ENCODE measurements at places on chromosomes 11 and 22.

DNA sequence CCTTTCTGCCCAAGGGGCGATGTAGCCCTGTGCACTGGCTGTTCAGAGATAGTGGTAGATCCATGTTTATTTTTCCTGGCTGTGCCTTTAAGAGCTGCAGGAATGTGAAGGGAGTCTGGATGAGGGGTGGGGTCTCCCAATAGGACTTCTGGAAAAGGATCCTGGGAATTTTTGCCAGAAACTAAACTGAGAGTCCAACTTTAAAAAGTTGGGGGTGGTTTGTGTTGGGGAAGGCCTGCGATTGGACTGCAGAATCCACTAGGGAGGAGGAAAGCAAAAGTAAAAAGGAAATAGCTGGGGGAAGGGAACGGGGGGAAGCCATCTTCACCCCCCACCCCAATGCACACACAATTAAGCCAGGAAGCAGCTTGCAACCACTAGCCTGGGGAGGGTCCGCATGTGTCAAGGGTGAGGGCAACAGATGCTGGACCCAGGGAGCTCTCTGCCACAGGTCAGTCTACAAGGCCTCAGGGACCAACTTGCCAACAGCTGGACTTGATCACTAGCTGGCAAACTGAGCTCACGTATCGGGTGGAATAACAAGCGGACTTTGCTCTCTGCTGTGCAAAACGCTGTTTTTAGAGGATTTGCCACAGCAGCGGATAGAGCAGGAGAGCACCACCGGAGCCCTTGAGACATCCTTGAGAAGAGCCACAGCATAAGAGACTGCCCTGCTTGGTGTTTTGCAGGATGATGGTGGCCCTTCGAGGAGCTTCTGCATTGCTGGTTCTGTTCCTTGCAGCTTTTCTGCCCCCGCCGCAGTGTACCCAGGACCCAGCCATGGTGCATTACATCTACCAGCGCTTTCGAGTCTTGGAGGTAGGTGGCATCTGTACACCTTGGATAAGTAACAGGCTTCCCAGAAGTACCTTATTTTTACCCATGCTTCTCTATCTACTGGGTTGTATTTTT is at the start of gene OLFML1:
OLFML1 (plus strand) TSS at position 321 of the 912 bp plus-strand sequence; CDS start at position 691, 370 bp downstream.
- DNase-seq = peak; percentile 6

DNA sequence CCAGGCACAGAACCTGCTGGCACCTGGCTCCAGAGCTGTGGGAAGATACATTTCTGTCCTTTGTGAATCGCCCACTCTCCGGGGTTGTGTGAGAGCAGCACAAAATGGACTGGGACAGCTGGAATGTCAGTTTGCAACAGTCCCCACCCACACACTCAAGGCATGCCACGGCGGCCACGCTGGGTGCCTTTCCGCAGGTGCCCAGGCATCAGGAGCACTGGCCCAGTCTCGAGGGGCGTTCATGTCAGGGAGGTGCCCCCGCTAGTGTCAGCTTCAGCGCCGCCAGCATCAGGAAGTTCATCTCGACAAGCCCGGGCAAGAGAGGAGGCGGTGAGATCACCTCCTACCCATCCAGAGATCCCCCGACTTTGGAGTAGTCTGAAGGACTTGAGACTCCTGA is 2.1 kb downstream of the TP53AIP1 start:
- no peak for DNase-seq

- DNase-seq = no peak
Measured at GRCh38 chr22:37995460-37995859, 11.1 kb upstream of the SOX10 start.

DNA sequence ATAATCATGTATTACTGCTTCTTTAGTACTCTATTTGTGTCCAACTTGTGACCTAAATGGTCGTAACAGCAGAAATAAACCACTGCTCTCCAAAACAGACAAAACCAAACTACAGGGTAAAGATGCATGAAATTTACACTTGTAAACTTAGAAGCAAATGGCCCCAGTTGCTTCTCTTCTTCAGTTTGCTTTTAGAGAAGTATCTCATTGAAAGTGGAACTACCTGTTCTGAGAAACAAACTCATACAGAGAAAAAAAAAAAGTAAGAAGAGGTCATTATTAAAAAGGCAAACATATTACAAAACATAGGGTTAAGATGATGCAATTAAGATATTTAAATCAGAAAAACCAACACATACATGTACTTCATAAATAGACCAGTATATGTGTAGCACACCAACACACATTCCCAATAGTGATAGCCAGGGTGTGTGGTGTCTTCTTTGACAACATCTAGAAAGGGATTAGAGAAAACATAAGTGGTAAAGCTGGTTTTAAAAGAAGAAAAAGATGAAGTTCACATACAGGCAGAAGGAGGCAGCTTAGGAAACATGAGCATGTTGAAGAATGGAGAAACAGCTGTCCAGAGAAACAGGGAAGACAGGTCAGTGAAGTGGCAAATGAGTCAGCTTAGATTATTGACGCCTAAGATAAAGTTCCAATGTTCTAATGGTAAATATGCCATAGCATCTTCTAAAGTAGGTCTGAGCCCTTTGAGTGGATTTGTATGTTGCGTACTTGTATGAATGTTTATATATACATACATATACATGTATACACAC is 844.7 kb upstream of the CCDC90B start:
- no peak for DNase-seq

GRCh38 chr22:42320443-42321416 is 50.3 kb upstream of the TCF20 start:
- no peak for DNase-seq

DNA sequence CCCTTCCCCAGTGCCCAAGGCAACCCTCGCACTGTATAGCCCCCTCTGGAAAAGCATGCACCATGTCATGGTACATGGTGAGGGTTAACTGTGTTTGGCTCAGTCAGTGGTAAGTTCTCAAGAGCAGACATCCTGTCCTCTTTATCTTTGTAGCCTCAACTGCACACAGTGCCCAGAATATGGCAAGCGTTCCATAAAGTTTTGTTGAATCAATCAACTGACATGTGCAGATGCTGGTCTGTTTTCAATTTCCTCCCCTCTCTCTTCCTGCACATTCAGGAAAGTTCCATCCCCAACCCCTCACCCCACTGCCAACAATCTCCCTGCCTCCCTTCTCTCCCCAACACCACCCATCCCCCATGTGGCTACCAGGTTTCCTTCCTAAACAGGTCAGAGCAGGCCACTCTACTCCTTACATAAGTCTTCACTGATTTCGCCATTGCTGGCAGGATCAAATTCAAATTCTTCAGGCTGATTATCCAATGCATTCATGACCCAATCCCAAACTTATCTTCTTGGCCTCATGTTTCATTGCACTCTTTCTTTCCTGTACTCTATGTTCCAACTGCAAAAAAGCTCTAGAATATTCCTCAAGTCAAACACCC is 15.5 kb upstream of the TMPRSS5 start:
- peak; percentile 26 for DNase-seq

DNA sequence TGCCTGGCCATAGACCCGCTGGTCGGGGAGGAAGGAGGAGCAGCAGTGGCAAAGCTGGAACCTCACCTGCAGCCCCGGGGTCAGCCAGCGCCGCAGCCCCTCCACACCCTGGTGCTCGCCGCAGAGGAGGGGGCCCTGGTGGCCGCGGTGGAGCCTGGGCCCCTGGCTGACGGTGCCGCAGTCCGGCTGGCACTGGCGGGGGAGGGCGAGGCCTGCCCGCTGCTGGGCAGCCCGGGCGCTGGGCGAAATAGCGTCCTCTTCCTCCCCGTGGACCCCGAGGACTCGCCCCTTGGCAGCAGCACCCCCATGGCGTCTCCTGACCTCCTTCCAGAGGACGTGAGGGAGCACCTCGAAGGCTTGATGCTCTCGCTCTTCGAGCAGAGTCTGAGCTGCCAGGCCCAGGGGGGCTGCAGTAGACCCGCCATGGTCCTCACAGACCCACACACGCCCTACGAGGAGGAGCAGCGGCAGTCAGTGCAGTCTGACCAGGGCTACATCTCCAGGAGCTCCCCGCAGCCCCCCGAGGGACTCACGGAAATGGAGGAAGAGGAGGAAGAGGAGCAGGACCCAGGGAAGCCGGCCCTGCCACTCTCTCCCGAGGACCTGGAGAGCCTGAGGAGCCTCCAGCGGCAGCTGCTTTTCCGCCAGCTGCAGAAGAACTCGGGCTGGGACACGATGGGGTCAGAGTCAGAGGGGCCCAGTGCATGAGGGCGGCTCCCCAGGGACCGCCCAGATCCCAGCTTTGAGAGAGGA is 11.9 kb downstream of the TMEM121B start:
- no peak for DNase-seq

GRCh38 chr11:92249156-92249753 is 24.6 kb downstream of the FAT3 start:
- DNase-seq = no peak

DNA sequence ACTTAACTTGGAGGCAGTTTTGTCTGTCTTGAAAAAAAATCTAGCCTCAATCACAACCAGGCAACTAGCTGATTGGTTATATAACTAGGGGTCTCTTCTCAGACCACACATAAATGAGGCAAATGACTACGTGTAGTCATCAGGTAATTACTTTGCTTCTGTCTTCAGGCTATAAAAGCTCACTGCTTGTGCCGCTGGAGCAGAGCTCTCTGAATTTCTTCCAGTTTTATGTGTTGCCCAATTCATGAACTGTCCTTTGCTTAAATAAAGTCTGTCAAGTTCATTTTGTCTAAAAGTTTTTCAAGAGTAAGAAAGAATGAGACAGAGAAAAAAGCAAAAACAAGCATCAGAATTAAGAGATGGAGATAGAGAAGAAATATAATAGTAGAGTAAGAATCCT is 93.4 kb downstream of the MUC15 start:
- no peak for DNase-seq

DNA sequence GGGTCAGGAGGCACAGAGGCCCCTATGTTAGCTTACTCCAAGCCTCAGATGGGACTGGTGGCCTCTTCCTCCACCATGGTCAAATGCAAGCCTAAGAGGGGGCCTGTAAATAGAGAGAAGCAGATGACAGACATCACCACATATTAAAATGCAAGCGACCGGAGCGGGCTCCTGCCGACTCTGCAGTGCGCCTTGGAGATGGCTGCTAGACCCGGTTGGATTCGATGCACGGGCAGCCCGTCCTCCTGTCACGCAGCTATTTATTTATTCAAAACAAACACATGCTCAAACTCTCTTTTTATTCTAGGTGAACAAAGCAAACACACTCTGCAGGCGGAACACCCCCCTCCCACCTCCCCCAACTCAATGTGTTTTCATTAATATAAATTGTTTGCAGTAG is 208.0 kb downstream of the DSCAML1 start:
- DNase-seq = no peak

DNA sequence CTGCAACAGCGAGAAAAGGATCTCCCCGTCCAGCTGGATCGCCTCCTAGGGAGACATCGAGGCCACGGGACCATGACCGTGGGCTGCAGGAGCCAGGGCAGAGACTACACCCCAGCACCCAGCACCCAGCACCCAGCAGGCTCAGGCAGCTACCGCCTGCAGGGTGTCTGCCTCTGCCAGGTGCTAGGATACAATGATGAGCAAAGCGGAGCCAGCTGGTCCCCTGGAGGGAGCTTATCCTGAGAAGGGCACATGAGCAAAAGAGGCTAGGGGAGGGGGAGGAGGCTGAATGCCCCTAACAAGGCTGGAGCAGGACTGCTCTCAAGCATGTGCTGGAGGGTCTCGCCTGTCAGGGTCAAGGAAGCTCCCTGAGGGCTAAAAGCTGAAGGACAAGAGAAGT is 4.8 kb upstream of the CASTOR1 start:
- no peak for DNase-seq

- no peak for DNase-seq
Measured at GRCh38 chr22:28435140-28435768, 244.4 kb downstream of the TTC28 start.

DNA sequence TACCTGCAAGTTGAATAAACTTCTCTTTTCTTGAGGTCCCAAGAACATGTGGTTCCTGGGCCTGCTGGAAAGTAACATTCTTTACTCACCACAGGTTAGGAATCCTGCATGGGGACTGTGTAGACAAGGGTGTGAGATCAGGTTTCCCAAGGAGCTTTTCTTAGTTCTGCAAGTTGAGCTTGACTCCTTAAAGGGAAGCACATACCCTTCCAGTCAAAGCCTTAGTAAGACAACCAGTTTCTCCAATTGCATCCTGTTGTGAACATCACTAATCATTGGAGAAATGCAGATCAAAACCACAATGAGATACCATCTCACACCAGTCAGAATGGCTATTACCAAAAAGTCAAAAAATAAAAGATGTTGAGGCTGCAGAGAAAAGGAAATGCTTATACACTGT is 48.3 kb upstream of the PAK1 start:
- DNase-seq = peak; percentile 8

- DNase-seq = no peak
Measured at GRCh38 chr11:95714843-95715776, 74.5 kb downstream of the FAM76B start.

DNA sequence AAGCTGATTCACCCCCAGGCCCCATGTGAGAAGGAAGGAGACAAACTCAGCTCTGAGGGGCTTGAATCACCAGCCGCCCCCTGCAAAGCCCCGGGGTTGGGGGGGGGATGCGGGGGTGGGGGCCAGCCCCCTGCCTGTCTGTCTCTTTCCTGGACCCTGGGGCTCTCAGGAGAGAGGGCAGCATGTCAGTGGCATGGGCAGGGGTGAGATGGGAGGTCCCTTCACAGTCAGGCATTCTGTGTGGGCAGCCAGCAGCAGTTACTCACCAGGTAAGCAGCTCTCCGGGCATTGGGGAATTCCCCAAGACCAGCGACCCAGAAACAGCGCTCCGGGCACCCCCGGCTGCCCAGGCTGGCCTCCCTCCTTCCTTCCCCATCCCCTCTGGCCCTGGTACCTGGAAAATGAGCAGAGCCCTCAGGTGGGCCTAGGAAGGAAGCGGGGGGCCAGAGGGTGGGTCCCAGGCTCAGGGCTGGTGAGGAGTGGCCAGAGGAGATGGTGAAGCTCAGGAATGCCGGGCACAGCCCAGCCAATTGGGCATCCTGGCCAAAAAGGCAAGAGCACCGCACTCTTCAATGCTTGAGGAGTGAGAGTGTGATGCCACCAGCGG is 4.2 kb upstream of the LIF start:
- no peak for DNase-seq

DNA sequence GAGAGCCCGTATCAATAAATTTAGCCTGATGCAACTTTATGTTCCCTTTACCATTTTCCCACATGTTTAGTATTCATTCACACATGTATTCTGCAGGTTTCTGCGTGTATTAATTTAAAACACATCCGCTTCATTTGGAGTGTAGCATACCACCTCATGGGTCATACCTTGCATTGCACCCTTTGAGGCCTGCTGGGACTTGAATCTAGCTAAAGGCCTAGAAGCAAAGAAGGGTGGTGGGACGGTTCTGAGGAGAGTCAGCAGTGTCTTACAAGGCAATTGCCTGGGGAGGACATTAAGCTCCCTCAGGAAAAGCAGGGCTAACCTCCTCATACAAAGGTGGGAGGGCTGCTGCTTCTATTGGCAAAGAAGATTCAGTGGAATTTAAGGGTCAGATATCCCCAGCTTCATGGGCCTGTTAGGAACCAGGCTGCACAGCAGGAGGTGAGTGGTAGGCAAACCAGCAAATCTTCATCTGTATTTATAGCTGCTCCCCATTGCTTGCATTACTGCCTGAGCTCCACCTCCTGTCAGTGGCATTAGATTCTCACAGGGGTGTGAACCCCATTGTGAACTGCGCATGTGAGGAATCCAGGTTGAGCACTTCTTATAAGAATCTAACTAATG is 15.9 kb upstream of the SNX19 start:
- DNase-seq = no peak

GRCh38 chr22:48743601-48744282 is 1083.9 kb downstream of the BRD1 start:
- DNase-seq = no peak
